Cerebellum (tissue), 4 donors: ENCODE measurements at places on chromosomes 6 and 20. TPM values are rescaled to one million over a fixed set of nuclear protein-coding genes. Genes with fewer than 3 reads are reported as not detected.

The RAET1E gene
- total RNA-seq, result not detected

The CST1 gene
- not detected for total RNA-seq

The IL17A gene
- total RNA-seq, result not detected

The RBBP8NL gene
- total RNA-seq, result not detected

The PTGIS gene
- 9.7 TPM for total RNA-seq
